ENCODE measurements at places on chromosomes 2 and 18. TPM values are rescaled to one million over a fixed set of nuclear protein-coding genes. Genes with fewer than 3 reads are reported as not detected.

Gene SPP2
- not detected for total RNA-seq

Gene LRRTM4
- total RNA-seq = not detected

Gene DCDC2C
- total RNA-seq = not detected

DNA sequence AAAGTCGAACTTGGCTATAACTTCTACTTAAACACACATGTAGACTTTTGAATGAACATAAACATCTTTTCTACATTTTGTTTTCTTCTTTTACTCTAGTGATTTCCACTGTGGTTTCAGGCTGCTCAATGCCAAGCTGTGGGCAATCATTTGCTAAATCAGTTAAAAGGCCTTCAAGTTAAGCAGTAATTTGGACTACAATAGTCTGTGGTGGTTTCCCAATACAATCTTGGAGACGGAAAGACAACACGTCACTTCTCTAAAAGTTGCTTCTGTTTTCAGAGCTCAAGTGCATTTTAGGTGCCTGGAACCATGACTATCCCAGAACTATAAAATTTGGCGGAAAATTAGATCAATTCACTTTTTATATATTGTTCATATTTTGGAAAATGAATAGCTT lies 69.4 kb downstream of the TXNL1 start:
- no peaks in the 10 kb centered on the region for H3K36me3 ChIP-seq
- no peaks in the 10 kb centered on the region for H3K27me3 ChIP-seq
- H3K27ac ChIP-seq = peak overlapping the region; percentile 38
- no peak for DNase-seq
- H3K4me1 ChIP-seq = peaks cover 12% of the 10 kb centered on the region

GRCh38 chr18:59927246-59927825 lies 27.5 kb downstream of the PMAIP1 start:
- no peaks in the 10 kb centered on the region for H3K27me3 ChIP-seq
- no peak for DNase-seq
- H3K4me3 ChIP-seq = no peak overlapping the region
- H3K36me3 ChIP-seq = no peaks in the 10 kb centered on the region

GRCh38 chr2:163236553-163236952 lies 398.0 kb upstream of the KCNH7 start:
- no peak overlapping the region for H3K27ac ChIP-seq
- no peak for DNase-seq
- H3K4me1 ChIP-seq = no peaks in the 10 kb centered on the region
- H3K36me3 ChIP-seq = no peaks in the 10 kb centered on the region
- no peaks in the 10 kb centered on the region for H3K27me3 ChIP-seq

- H3K4me3 ChIP-seq = no peak overlapping the region
- H3K36me3 ChIP-seq = no peaks in the 10 kb centered on the region
- H3K27ac ChIP-seq = no peak overlapping the region
Measured at GRCh38 chr2:217048730-217049129, 188.9 kb upstream of the TNP1 start.

DNA sequence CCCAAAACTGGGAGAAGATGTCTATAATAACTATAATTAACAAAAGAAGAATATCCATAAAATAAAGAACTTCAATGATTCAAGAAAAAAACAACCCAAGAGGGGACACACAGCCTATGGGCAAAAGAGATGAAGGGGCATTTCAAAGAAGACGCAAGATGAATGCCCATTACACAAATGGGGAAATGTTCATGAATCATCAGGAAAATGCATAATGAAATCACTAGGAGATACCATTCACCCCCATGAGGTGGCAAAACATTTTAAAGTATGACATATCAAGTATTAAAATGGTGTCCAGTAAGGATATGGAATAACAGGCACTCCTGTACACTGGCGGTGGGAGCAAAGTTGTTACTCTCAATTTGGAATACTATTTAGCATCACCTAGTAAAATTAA lies 183.3 kb downstream of the TXNL1 start:
- no peak overlapping the region for H3K4me3 ChIP-seq
- no peaks in the 10 kb centered on the region for H3K4me1 ChIP-seq
- no peaks in the 10 kb centered on the region for H3K36me3 ChIP-seq
- no peak overlapping the region for H3K27ac ChIP-seq
- no peak for DNase-seq

DNA sequence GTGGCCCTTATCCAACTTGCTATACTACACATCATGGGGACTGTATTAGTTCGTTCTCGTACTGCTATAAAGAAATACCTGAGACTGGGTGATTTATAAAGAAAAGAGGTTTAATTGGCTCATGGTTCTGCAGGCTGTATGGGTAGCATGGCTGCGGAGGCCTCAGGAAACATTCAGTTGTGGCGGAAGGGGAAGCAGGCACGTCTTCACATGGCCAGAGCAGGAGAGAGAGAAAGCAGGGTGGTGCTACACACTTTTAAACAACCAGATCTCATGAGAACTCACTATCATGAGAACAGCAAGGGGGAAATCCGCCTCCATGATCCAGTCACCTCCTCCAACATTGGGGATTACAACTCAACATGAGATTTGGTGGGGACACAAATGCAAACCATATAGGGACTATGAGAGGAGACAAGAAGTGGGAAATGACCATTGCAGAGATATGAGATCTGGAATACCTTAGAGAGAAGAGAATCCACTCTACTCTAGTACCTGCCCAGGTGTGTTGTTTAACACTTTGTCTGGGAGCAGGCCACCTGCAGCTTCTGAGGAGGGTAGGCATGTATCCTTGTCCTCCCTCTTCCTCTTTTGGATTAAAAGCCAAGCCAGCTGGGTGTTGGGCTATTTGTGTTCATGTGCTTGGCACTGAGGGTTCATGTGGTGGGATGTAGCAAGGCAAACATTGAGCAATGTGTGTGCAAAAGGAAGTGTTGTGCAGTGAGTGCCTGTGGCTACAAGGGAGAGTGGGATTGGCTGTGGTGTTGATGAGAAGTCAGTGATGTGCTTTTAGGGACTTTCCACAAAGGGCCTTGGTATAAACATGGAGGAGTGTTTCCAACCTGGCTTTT lies 22.8 kb downstream of the TTLL4 start:
- DNase-seq = no peak
- no peak overlapping the region for H3K4me3 ChIP-seq
- H3K27me3 ChIP-seq = no peaks in the 10 kb centered on the region
- H3K36me3 ChIP-seq = peaks cover 11% of the 10 kb centered on the region

DNA sequence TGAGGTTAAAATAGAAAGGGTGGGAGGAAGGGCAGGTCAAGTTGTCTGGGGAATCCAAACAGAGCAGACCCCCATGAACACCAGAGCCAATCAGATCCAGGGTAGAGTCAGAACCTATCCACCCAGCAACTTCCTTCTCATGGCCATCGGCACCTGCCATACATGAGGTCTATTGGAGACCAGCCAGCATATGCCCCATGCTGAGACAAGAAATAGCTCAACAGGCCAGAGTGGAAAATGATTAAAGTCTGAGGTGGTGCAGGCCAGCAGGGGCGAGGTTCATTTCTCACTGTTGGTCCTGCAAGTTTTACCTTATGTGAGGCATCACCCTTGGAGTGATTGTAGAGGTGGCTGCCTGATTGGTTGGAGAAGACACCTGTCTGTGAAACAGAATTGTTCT lies 89.2 kb downstream of the LONRF2 start:
- H3K36me3 ChIP-seq = no peaks in the 10 kb centered on the region
- H3K4me1 ChIP-seq = no peaks in the 10 kb centered on the region
- H3K27ac ChIP-seq = no peak overlapping the region
- no peak for DNase-seq

DNA sequence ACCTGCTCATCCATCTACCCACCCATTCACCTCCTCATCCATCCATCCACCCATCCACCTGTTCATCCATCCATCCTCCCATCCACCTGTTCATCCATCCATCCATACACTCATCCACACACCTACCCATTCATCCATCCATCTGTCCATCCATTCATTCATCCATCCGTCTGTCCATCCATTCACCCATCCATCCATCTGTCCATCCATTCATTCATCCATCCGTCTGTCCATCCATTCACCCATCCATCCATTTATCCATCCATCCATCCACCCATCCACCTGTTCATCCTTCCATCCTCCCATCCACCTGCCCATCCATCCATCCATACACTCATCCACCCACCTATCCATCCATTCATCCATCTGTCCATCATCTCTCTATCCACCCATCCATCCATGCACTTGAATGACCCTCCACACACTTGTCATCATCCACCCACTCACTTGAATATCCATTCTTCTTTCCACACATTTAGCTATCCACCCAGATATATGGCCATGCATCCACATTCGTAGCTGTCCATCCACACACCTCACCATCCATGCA lies 45.0 kb downstream of the CROCC2 start:
- no peaks in the 10 kb centered on the region for H3K36me3 ChIP-seq
- no peak for DNase-seq
- no peak overlapping the region for H3K4me3 ChIP-seq
- peaks cover 4% of the 10 kb centered on the region for H3K4me1 ChIP-seq
- H3K27me3 ChIP-seq = peaks cover 15% of the 10 kb centered on the region

- H3K27me3 ChIP-seq = no peaks in the 10 kb centered on the region
- H3K36me3 ChIP-seq = no peaks in the 10 kb centered on the region
- H3K4me1 ChIP-seq = no peaks in the 10 kb centered on the region
- no peak for DNase-seq
Measured at GRCh38 chr2:234279637-234280036, 217.2 kb downstream of the ARL4C start.

GRCh38 chr18:50847192-50847591 lies 27.4 kb upstream of the MRO start:
- no peak overlapping the region for H3K4me3 ChIP-seq
- H3K36me3 ChIP-seq = no peaks in the 10 kb centered on the region
- no peak overlapping the region for H3K27ac ChIP-seq
- no peaks in the 10 kb centered on the region for H3K4me1 ChIP-seq
